ENCODE measurements at places on chromosomes 1 and 21. TPM values are rescaled to one million over a fixed set of nuclear protein-coding genes. Genes with fewer than 3 reads are reported as not detected.

The FCRL6 gene
- not detected for total RNA-seq

The CHI3L2 gene
- total RNA-seq = 1.0 TPM

The SPAG17 gene
- 0.52 TPM for total RNA-seq

The RGS8 gene
- not detected for total RNA-seq

The SPSB1 gene
- total RNA-seq = 6.3 TPM

The DYRK3 gene
- 13.0 TPM for total RNA-seq

The IL12RB2 gene
- total RNA-seq = 3.1 TPM

The TLR5 gene
- total RNA-seq = 3.1 TPM

The SYT11 gene
- total RNA-seq = 10.4 TPM

The PADI2 gene
- total RNA-seq = 33.9 TPM

The RERE gene
- 212 TPM for total RNA-seq

The B3GALT5 gene
- total RNA-seq = under 0.01 TPM

The CD1D gene
- 1.0 TPM for total RNA-seq

The SPRR2F gene
- not detected for total RNA-seq

The MIGA1 gene
- total RNA-seq = 19.8 TPM

The F5 gene
- total RNA-seq = 1.0 TPM
